Progenitor cell of endocrine pancreas (in vitro differentiated cells): ENCODE measurements at places on chromosomes 2 and 18. TPM values are rescaled to one million over a fixed set of nuclear protein-coding genes. Genes with fewer than 3 reads are reported as not detected.

GRCh38 chr18:46385124-46385523 lies 271.9 kb downstream of the LOXHD1 start:
- no peak overlapping the region for H3K27ac ChIP-seq
- H3K4me1 ChIP-seq, result peaks cover 1% of the 10 kb centered on the region
- no peak overlapping the region for H3K4me3 ChIP-seq
- H3K27me3 ChIP-seq, result no peaks in the 10 kb centered on the region
- no peak for DNase-seq

Gene FAP
- not detected in 2 replicates for total RNA-seq

DNA sequence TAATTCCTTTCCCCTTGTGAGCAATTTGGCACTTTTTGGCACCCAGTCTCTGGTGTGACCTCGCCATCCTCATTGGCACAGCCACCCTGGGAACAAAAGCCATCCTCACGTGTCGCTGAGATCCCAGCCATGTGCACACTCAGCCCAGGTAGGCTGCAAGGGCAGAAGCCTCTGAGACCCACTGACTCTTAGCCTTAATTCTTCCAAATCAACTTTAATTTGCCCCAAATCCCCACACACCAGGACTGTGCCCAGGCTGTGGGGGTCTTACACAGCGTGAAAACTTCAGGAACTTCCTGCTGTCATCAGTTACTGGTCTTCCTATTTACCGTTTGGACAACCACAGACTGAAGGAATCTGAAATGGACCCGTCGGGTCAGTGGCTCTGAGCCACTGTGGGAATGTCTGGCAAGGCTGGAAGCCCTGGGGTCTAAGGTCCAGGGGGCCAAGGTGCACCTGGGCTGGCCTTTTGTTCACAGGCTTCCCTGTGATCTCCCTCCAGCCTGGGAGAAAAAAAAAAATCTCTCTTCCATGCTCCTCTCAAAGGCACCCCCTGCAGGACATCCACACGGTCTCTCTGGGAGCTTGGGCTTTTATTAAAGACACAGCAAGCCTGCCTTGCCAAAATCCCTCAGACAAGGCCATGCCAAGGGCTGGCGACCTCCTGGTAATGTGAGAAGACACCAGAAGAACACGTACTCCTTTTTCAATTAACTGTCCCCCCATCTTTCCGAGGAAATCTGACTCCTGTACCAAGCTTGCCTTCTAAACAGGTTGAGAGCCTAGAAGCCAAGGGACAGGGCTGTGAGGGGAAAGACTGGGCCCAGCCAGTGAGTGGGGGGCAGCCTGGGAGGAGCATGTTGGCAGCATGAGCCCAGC lies 42.1 kb upstream of the LAPTM4A start:
- H3K27ac ChIP-seq, result peak overlapping the region; percentile 67
- no peak overlapping the region for H3K4me3 ChIP-seq
- peaks cover 7% of the 10 kb centered on the region for H3K27me3 ChIP-seq
- H3K36me3 ChIP-seq, result no peaks in the 10 kb centered on the region
- DNase-seq, result peak; percentile 43
- peaks cover 13% of the 10 kb centered on the region for H3K4me1 ChIP-seq

DNA sequence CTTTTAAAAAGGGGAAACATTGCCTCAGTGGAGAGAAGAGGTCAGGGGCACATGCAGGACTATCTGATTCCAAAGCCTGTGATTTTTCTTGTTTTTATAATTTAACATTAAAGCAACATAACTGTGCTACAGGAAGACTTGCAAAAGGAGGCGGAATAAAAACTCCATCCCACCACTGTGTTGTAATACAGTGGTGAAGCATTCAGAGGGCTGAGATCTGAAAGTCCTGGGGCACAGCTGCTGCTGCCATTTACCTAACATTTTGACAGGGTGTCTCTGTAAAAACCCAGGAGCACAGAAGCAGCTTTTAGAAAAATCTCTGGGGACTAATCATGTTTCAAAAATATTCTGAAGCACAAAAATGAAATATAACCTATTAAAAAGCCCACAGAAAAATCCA lies 97.6 kb downstream of the GRB14 start:
- no peak for DNase-seq
- no peak overlapping the region for H3K27ac ChIP-seq
- H3K4me1 ChIP-seq, result no peaks in the 10 kb centered on the region
- no peaks in the 10 kb centered on the region for H3K27me3 ChIP-seq
- no peak overlapping the region for H3K4me3 ChIP-seq
- H3K36me3 ChIP-seq, result peaks cover 38% of the 10 kb centered on the region

GRCh38 chr2:128318776-128319464 lies at the start of gene HS6ST1:
TSS of gene HS6ST1 (minus strand) at chr2:128318868. CDS start at chr2:128318563, 305 bp downstream.
- peak; percentile 84 for DNase-seq
- peaks cover 14% of the 10 kb centered on the region for H3K27me3 ChIP-seq
- H3K27ac ChIP-seq, result no peak within 1 kb of the TSS

Gene CNNM3
- total RNA-seq, result 48.4 and 54.0 TPM in 2 replicates

DNA sequence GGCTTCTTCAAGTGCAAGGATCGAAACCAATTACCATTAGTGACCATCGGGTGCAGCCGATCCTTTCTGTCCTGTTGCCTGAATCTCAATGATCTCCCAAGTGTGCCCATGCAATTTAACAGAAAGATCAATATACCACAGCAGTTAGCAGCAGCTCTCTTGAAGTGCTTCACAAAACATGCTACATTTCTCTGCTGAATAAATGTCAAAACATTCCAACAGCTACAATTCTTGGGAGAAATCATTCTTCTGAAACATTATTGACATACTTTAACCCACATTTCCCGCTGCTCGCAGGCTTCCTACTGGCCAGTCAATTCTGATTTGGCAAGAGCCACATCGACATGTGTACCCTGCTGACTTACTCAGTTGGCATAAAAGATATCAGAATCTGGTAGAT lies 907.7 kb downstream of the TMEM182 start:
- H3K4me1 ChIP-seq, result no peaks in the 10 kb centered on the region
- no peak for DNase-seq
- H3K27me3 ChIP-seq, result no peaks in the 10 kb centered on the region
- no peak overlapping the region for H3K27ac ChIP-seq

Gene GPR39
- total RNA-seq, result 4.0 and 4.6 TPM in 2 replicates

GRCh38 chr18:75221897-75222296 lies 11.3 kb downstream of the TSHZ1 start:
- no peak overlapping the region for H3K27ac ChIP-seq
- H3K4me1 ChIP-seq, result peaks cover 63% of the 10 kb centered on the region
- no peak for DNase-seq
- H3K36me3 ChIP-seq, result no peaks in the 10 kb centered on the region

DNA sequence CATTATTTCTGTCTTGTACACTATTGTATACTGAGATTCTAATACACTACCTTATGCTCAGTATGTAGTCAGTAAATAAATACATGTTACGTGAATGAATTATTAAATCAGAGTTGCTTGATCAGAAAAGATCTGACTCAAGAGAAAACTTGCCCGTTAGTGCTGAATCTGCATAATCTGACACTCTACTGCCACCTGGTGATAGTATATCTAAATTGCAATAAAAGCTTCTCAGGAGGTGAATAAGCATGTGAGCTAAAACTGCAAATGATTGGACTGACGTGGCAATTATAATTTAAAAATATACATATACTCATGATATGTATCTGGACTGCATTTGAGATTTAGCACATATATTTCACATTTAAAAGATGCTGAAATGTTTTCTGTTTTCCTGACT lies 70.4 kb downstream of the KIAA1328 start:
- H3K4me1 ChIP-seq, result no peaks in the 10 kb centered on the region
- H3K27ac ChIP-seq, result no peak overlapping the region
- no peaks in the 10 kb centered on the region for H3K36me3 ChIP-seq
- DNase-seq, result no peak
- H3K27me3 ChIP-seq, result no peaks in the 10 kb centered on the region
- no peak overlapping the region for H3K4me3 ChIP-seq

GRCh38 chr2:230714136-230714480 lies 1.5 kb downstream of the CAB39 start:
- peaks cover 2% of the 10 kb centered on the region for H3K36me3 ChIP-seq
- no peak for DNase-seq
- H3K27me3 ChIP-seq, result no peaks in the 10 kb centered on the region
- peak overlapping the region; percentile 87 for H3K4me3 ChIP-seq
- peaks cover 19% of the 10 kb centered on the region for H3K4me1 ChIP-seq
- peak overlapping the region; percentile 98 for H3K27ac ChIP-seq

DNA sequence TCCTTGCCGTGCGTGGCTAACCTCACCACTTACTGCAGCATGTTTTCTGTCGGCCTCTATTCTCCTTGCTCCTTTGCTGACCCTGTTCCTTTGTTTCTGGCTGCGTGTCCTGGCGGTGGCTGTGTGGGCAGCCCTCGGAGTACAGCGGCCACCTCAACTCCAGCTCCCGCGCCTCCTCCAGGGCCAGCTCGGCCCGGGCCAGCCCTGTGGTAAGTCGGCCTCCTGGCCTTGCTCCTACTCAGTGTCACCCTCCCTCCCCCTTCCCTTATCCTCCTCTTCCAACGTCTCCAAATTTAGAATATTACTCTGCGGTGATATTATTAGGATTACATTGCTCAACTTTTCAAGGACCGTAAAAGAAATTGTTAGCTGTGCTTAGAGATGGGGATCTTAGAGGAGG lies 59.5 kb upstream of the RBM44 start:
- DNase-seq, result no peak
- no peak overlapping the region for H3K4me3 ChIP-seq
- H3K27ac ChIP-seq, result peak overlapping the region; percentile 71
- H3K36me3 ChIP-seq, result peaks cover 14% of the 10 kb centered on the region
- no peaks in the 10 kb centered on the region for H3K27me3 ChIP-seq
- peaks cover 56% of the 10 kb centered on the region for H3K4me1 ChIP-seq

Gene SERPINB13
- total RNA-seq, result not detected in 2 replicates

Gene LDLRAD4
- total RNA-seq, result 3.4 and 3.8 TPM in 2 replicates
